ENCODE measurements at places on chromosomes 2 and 18.
A peak's percentile ranks its signal among the peaks of the same experiment; 100 is the strongest.

- DNase-seq, result no peak
Measured at GRCh38 chr2:151678849-151679248, 55.4 kb downstream of the NEB start.

DNA sequence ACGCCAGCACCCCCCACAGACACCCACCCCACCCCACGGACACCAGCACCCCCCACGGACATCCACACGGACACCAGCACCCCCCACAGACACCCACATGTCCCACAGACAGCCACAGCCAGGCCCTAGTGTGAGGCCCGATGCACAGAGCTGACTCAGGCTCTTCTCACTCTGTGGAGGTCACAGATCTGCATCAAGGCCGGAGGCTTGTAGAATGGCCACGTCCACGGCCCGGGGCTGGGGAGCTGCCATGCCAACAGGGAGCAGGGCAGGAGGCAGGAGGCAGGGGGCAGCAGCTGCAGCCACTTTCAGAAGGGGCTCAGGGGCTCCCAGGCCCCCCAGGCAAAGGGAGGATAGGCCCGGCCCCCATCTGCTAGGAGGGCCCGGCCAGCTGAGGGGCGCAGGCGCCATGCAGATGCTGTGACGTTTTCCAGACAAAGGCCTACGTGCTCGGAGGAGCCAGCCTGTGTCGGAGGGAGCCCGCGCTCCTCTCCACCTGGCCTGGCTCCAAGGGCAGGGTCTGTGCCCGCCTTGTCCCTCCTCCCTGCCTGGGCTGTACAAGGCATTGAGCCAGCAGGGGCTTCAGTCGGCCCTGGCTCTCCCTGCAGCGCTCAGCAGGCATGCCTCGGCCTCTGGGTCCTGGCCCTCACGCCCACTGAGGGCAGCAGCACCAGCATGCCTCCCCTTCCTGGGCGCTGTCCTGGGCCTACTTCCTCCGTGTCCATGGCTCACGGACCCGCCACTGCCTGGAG is 249.0 kb downstream of the TWIST2 start:
- DNase-seq, result no peak

DNA sequence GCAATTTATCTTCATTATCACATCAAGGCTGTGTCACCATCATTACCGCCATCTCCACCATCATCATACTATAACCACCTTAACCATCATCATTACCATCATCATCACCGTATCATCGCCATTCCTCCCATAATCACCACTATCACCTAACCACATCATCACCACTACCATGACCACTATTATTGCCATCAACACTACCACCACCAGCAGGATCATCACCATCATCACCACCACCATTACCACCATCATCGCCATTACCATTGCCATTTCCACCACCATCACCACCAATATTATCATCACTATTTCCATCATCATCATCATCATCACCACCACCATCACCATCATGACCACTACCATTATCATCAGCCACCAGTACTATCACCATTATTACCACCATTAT is 314.4 kb downstream of the CYP26B1 start:
- DNase-seq, result no peak

DNA sequence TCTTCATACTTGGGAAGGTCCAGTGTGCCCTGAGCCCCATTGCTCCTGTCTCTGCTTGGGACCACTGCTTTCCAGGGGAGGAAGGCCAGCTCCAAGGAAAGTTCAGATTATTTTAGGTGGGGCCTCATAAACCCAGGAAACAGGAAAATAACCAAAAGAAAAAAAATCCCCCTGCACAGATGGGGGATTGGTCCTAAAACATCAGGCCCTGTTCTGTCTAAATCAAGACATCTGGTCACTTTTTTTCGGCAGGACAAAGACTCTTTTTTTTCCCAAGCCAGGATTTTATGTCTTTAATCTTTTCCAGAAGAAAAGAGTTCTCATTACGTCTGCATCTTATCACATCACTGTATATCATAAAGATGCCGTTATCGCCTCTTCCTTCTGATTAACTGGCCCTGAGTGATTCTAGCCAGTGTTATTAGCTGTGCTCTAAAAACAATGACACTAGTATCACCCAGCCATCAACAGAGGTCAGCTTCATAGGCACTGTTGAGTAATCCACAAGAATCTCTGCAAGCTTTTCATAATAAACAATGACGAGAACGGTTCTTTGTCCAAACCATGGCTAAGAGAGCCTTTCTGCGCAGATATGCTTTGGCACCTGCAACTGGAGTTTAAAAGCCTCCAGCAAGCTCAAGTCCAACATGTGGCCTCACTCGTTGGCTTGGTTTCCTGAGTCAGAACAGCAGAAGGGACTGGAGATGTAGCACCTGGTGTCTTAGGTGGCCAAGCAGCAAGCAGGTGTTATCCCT is 138.2 kb downstream of the VAPA start:
- no peak for DNase-seq

DNA sequence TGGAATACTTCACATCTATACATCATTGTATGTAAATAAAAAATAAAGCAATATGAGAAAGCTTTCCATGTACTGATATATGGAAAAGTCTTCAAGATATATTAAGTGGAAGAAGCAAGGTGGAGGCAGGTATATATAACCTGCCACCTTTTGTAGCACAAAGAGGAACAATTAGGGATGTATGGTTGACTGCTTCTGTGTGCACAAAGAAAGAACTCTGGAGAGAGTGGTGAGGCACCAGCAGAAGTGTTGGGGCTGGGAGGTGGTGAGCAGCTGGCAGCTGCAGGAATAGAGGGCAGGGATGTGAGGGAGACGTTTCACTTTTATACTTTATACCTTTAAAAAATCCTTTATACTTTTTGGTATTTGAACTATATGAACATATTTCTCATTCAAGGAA is 26.1 kb downstream of the KIF5C start:
- DNase-seq, result no peak

DNA sequence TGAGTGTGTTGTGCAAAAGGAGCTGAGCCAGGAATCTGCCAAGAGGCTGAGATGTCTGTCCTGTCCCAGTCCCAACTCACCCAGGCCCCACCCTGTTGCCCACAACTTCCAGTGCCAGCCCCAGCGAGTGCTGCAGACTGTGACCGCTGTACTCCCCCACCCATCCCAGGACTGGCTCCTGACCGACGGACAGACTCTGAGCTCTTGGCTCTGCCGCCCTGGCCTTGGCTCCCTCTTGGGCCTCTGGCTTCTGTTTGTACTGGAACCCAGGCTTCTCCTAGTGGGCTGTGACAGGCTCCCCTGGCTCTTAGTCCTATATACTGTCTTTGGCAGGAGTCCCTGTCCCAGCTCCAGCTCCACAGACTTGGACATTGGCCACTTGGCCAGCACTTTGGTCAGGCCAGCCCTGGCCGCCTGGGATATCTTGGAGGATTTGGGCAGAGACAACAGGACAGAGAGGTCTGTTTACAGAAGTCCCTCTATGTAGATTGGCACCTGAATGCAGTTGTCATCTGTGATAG is 41.1 kb downstream of the ACOXL start:
- no peak for DNase-seq

DNA sequence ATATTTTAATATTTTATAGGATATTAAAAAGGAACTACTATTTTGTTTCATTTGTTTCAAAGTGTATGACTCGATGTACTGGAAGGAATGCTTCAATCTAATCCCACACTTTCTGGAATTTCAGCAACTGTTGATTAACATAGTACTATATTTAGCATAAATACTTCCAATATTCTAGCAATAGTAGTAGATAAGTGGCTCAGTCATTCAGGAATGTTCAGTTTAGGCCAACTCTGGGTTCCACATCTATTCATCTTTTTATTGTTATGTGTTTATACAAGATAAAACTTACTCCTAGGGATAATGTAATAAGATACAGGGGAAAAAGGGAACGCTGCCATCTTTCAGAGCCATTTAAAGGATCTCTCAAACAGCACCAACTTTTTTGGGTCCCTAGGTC is 22.3 kb upstream of the ORC2 start:
- DNase-seq, result no peak

GRCh38 chr2:216034065-216034464 is 20.7 kb upstream of the MREG start:
- DNase-seq, result peak; percentile 71

- DNase-seq, result peak; percentile 17
Measured at GRCh38 chr2:45439788-45440773, 171.0 kb downstream of the SRBD1 start.

GRCh38 chr18:56235071-56235470 is 403.3 kb downstream of the TXNL1 start:
- no peak for DNase-seq
